Foreskin keratinocyte (primary cell): ENCODE measurements at places on chromosomes 2 and 18.

DNA sequence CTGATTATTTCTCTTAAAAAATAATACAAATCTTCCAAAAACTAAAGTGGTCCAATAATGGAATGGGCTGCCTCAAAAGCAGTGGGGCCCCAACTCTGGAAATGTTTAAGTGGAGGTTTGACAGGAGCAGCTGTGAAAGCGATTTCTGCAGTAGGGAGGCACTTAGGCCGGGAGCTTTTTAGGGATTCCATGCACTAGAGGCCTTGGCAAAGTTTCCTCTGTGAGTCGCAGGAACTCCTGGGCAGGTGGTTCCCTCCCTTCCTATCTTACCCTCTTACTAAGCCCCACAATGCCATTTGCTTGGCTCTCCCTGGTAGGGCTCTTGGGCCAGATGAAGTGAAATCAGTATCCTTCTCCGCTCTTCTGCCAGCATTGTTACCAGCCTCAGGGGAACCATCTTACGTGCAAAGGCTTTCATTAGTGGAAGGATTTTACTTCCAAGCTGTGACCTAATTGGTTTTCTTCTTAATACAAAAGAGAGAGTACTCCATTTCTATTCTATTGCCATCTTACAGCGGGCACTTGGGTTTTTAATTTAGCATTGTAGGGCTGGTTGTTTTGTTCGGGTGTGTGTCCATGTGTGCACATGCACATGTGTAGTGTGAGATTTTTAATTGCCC is 34.3 kb upstream of the C18orf32 start:
- DNase-seq: no peak

DNA sequence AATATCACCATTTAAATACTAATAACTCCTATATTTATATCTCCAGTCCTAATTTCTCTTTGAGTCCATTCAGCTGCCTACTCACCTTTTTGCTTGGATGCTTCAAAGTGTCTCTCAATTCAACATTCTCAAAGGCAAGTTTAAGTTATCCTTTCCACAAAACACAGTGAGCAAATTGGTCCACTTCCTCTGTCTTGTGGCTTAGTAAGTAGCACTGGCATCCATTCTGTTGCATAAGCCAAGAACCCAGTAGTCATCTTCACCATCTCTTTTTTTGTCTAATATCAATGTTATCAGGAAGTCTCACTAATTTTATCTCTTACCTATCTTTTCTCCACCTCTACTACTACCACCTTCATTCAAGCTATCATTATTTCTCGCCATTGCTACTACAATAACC is 27.4 kb upstream of the IL1RL1 start:
- no peak for DNase-seq

DNA sequence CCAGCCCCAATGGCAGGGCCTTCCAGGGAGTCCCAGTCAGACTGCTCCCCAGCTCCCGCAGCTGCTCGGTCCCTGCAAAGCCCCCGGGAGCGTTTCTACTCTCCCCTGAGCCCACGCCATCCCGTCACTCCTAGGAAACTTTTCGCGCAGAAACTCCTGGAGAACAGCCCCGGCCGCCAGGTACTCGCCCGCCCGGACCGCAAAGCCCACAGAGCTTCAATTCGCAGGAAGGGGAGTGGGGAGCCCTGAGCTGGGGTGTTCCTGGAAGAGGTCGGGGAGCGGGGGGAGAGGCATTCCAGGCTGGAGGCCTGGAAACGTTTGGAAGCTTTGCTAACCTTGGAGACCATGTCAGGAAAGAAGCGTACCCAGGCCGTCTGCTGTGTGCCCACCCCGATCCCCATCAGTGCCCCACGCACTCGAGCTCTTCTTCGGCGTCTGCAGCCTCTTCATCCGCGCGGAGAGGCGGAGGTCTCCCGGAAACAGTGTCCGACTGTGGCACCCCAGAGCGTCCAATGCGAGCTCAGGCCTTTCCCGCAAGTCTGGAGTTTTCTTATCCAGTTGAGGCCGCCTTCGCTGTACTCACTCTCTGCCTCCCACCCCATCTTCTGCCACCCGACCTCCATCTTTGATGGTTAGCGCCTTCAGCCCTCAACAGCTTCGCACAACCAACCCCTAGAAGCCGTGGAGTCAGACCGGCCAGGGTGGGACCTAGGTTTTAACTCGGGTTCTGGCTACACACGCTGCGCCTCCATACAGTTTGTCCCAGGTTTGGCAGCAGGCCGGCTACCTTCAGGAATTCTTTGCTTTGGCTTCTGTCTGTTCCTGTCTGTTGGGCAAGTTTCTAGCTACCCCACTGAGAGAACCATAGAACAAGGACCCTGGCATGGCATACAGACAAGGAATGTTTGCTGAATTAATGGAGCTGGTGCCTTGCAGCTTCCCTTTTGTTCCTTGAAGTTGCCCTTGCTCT is 3.7 kb downstream of the PCGF1 start:
- no peak for DNase-seq

- no peak for DNase-seq
Measured at GRCh38 chr2:64015898-64016297, 3.3 kb downstream of the VPS54 start.

- DNase-seq: no peak
Measured at GRCh38 chr18:72232644-72233043, 311.5 kb downstream of the CBLN2 start.

- DNase-seq: no peak
Measured at GRCh38 chr2:64141674-64142405, 2.4 kb downstream of the PELI1 start.

- DNase-seq: peak; percentile 76
Measured at GRCh38 chr18:22439447-22439846, 21.7 kb upstream of the CTAGE1 start.

GRCh38 chr2:221518201-221518934 is 53.7 kb downstream of the EPHA4 start:
- no peak for DNase-seq

DNA sequence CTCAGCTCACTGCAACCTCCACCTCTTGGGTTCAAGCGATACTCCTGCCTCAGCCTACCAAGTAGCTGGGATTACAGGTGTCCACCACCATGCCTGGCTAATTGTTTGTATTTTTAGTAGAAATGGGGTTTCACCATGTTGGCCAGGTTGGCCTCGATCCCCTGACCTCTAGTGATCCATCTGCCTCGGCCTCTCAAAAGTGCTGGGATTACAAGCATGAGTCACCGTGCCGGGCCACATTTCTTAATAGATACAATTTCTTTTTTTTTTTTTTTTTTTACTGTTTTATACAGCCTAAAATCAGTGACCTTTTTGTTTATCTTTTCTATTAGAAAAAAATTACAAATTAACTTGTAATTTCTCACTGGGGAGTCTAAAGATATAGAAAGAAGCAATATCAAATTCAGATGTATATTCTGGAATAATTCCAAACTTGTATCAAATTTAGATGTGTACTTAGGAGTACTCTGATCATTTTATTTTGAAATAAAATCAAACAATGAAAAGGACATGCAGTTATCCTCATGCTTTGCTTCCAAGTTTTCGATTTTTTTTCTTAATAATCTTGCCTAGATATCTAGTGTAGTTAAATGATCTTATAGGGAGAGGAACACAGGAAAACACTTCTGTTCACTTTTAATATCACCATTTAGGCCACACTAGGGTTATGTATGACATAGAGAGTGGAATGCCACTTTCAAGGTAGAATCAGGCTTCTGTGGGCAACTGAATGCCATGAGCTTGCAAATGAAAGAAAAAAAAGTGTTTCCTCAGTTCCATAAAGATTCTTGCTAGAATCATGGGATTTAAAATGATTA is 1089.3 kb downstream of the SUCLG1 start:
- no peak for DNase-seq

- no peak for DNase-seq
Measured at GRCh38 chr2:214497489-214497888, 86.6 kb downstream of the VWC2L start.

DNA sequence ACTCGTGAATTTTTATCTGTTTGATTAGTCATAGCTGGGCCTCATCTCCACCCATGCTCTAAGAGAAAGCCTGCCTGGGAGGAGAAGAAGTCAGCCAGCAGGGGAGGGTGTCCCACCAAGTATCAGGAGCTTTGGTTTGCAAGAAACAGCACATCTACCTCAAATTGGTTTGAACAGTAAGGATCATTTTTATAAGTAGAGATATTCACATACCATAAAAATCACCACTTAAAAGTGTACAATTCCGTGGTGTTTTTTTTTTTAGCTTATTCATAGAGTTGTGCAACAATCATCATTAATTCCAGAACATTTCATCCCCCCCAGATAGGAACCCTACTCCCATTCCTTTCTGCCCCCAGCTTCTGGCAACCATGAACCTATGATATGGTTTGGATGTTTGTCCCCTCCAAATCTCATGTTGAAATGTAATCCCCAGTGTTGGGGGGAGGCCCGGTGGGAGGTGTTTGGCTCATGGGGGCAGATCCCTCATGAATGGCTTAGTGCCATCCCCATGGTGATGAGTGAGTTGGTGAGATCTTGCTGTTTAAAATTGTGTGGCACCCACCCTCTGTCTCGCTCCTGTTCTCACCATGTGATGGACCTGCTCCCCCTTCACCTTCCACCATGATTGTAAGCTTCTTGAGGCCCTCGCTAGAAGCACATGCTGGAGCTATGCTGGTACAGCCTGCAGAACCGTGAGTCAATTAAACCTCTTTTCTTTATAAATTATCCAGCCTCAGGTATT is 36.2 kb upstream of the HS6ST1 start:
- no peak for DNase-seq

DNA sequence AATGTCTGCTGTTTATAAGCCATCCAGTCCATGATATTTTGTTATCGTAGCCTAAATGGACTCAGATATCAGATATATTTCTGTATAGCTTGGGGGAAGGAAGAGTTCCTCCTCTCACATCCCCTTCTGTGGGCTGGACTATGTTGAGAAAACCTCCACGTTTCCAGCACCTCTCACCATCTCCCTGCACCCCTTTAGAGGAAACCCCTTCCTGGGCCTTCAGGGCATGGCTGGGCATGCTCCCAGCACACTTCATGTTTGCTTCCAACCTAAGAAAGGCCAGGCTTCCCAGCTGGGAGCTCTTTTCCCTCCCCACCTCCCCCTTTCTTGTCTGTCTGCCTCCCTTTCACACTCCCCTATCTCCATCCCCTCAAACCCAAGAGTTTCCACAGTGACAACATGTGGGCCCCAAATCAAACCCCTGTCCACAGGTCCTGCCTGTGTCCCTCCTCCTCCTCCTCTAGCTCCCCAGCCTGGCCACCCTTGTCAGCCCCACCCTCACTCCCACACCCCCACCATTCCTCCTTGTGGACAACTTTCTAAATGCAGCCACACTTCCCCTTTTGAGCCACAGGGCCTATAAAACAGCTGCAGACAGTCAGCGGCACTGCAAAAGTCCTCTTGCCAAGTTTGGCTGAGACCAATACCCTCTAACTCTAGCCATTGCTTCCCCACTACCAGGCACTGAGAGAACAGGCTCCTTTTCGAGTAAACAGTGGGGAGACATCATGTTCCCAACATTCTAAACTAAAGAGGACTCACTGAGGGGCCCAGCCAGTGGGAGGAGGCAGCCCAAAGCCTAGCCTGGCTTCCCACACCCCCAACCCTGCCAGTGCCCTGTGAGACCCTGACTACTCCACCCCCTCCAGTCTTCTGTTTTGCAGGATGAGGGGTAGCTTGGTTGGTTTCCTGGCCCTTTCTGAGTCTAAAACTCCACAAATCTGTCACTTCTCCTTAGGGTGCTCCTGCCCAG is 120.5 kb downstream of the ZFP36L2 start:
- DNase-seq: peak; percentile 61

DNA sequence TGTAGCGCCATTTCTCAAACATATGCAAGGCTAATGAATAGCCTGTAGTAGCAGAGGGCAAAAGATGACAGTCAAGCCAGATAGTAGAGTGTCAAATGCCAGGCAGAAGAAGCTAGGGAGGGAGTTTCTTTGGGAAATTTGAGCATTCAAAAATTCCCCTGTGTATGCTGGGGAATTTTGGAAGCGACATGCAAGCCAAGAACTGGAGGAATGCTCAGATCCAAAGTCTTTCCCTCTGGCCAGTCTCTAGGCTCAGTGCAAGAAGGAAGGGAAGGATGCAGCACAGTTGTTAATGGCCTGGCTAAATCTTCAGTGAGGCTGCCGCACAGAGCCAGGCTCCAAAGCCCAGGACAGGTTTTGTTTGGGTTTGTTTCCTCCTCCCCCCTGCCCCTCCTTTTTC is 59.9 kb downstream of the ATP9B start:
- DNase-seq: no peak

DNA sequence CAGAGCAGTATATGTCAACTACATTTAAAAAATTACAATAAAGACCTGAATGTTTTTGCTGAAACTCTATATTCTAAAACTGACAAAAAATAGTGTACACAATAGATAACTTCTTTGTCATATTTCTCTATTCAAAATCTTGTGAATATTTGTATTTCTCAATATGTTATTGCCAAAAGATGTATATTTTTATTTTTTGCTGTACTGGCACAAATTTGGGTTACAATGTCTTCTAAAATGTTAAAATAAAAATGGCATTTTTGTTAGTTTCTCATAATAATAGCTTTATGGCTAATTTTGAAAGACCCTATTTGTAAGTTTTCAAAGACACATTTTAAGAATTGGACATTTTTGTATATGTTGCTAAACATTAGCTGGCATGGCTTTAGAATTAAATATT is 630 bp upstream of the ARHGEF33 start:
- DNase-seq: no peak

- DNase-seq: peak; percentile 94
Measured at GRCh38 chr18:67525328-67526099, 9.0 kb upstream of the DSEL start.

GRCh38 chr2:31558401-31559295 is 22.1 kb downstream of the SRD5A2 start:
- peak; percentile 63 for DNase-seq

GRCh38 chr18:10094154-10094553 is 180.3 kb downstream of the VAPA start:
- DNase-seq: no peak

DNA sequence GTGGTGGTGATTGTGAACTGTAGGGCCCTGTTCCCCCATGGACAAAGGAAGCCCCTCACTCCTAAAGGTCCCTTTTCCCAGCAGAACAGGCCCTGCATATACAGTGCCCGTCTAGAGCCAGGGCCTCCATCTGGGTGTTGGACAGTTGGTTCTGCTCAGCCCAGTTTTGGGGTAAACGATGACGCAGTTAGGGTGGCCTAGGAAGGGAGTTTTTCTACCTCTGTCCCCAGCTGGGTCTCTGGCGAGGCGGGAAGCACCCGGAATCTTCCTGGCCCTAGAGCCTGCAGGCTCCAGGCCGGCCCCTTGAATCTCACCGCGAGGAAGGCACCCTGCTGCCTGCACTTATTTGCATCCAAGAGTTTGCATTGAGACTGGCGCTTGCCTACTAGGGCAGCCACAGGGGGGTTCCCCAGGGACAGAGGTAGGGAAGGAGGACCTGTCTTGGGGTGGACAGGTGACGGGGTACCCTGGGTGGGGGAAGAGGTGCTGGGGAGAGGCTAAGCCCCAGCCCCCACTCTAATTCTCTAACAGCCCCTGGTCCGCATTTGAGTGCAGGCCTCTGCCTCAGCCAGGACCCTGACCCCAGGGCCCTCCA is 529 bp upstream of the MTA3 start:
- no peak for DNase-seq

GRCh38 chr18:73940721-73941120 is 206.9 kb downstream of the FBXO15 start:
- no peak for DNase-seq

- DNase-seq: no peak
Measured at GRCh38 chr2:100909534-100910081, 89.7 kb downstream of the NPAS2 start.

- no peak for DNase-seq
Measured at GRCh38 chr18:78980777-78981380, 1.3 kb downstream of the SALL3 start.

- DNase-seq: peak; percentile 9
Measured at GRCh38 chr18:58125183-58125582, 81.2 kb downstream of the NEDD4L start.

- DNase-seq: peak; percentile 17
Measured at GRCh38 chr2:197946562-197946961, 142.2 kb downstream of the PLCL1 start.
